Sigmoid colon (tissue), 7 donors: ENCODE measurements at places on chromosomes 3 and 15. TPM values are rescaled to one million over a fixed set of nuclear protein-coding genes. Genes with fewer than 3 reads are reported as not detected.

Gene CHL1
- total RNA-seq = 86.7 TPM

DNA sequence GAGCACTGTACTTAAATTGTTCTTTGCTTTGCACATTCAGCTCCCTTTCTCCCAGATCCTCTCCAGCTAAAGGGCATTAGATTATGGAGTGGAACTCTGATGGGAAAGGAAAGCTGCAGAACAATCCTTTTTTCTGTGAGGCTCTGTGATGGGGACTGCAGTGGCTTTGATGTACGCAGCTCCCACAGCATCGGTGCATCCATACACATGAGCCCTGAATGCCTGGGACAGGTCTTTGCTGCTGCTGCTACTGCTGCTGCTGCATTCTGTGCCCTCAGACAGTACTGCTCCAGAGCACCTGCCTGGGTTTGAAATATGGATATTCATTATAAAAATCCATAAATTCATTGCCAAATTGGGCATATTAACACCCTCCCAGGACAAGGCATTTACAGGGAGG, 164.4 kb downstream of the WDR76 start:
- H3K27me3 ChIP-seq = no peaks in the 10 kb centered on the region
- no peak overlapping the region for H3K4me3 ChIP-seq

- H3K27me3 ChIP-seq = no peaks in the 10 kb centered on the region
- no peak for DNase-seq
- H3K36me3 ChIP-seq = no peaks in the 10 kb centered on the region
- H3K27ac ChIP-seq = no peak overlapping the region
- H3K4me1 ChIP-seq = peaks cover 6% of the 10 kb centered on the region
Measured at GRCh38 chr3:71872256-71872655, 87.3 kb upstream of the PROK2 start.

DNA sequence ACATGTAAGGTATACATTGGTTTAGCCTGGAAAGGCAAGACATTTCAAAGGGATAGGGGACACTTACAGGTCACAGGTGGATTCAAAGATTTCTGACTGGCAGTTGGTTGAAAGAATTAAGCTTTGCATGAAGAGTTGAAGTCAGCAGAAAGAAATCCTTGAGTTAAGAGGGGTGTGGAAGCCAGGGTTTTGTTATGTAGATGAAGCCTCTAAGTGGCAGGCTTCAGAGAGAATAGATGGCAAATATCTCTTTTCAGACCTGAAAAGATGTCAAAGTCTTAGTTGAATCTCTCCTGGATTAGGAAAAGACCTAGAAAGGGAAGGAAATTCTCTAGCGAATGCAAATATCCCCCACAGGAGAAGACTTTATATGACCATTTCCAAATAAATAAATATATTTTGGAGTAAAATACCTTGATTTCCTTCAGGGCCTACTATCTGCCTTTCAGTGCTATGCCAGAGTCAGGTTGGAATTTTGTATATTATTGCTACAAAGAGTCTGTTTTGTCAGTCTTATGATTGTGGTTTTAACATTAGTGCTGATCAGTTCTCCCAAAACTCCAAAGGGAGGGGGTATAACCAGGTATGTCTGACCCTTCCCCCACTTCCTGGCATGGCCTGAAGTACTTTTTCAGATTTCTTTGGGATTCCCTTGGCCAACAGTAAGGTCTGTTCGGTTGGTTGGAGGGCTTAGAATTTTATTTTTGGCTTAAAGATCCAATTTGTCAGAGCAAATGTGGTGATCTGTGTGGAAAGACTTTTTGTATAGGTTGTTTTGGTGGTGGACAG, 286.4 kb downstream of the LRTM1 start:
- H3K27me3 ChIP-seq = no peaks in the 10 kb centered on the region
- H3K4me3 ChIP-seq = no peak overlapping the region
- no peaks in the 10 kb centered on the region for H3K36me3 ChIP-seq
- DNase-seq = no peak
- no peak overlapping the region for H3K27ac ChIP-seq
- no peaks in the 10 kb centered on the region for H3K4me1 ChIP-seq

GRCh38 chr3:14935592-14936345, 11.6 kb upstream of the NR2C2 start:
- no peaks in the 10 kb centered on the region for H3K27me3 ChIP-seq
- no peak for DNase-seq
- H3K36me3 ChIP-seq = no peaks in the 10 kb centered on the region

DNA sequence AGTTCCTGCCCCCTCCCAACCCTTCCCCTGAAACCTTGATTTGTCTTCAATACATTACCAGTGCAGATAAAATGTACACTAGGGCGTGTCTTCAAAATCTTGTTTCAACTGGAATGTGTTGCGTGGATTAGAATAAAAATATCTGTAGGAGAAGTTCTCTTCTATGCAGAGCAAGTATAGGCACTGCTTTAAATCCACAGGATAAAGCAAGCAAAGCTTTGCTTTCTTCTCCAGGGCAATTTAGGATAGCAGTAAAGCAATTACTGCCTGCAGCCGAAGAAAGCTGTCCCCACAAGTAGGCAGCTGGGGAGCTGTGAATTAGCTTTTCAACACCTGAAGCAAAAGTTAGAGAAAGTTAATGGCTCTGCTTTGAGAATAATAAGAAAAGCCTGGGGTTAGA, 329.7 kb upstream of the KCNMB2 start:
- no peaks in the 10 kb centered on the region for H3K27me3 ChIP-seq
- no peak overlapping the region for H3K4me3 ChIP-seq
- H3K36me3 ChIP-seq = no peaks in the 10 kb centered on the region
- no peak for DNase-seq
- H3K27ac ChIP-seq = no peak overlapping the region
- peaks cover 14% of the 10 kb centered on the region for H3K4me1 ChIP-seq
